ENCODE measurements at places on chromosomes 5 and 9. TPM values are rescaled to one million over a fixed set of nuclear protein-coding genes. Genes with fewer than 3 reads are reported as not detected.

FYB1 gene
- total RNA-seq = not detected

CCL21 gene
- 0.44 TPM for total RNA-seq

MLANA gene
- not detected for total RNA-seq

PAEP gene
- total RNA-seq = not detected

SPATA6L gene
- 2.8 TPM for total RNA-seq

ACTBL2 gene
- under 0.01 TPM for total RNA-seq

GDNF gene
- not detected for total RNA-seq

PTPDC1 gene
- 3.0 TPM for total RNA-seq

GABRA6 gene
- total RNA-seq = under 0.01 TPM

F2RL2 gene
- not detected for total RNA-seq

- no peak for DNase-seq
Observed at GRCh38 chr5:128695791-128696530, 157.9 kb upstream of the FBN2 start.

DNA sequence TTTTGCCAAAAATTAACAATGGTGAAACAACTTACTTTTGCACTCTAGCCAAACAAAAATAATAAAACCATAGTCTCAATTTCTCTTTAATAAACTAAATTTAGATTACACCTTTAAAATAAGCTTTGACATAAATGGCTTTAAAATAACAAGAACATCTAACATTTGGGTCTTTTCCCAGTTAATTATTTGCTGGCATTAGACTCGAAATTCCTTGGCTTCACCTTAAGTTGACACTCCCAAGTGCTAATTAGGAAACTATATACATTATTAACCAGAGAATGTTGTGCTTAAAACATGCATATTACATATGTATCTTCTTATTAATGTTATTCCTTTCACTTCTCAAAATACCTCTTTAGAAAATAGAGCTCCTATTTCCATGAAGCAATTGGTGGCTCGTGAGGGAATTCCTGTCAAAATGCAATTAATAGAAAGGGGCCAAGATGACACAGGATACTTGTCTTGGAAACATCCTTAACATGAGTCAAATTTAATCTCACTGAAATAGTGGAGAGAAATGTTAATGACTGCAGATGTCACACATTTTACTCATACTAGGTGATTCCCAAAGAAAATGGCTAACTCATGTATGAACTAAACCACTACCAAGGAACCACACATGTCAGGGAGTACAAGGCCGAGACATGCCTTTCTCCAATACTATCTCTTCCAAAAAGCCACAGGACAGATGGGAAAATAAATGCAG is 932.9 kb upstream of the DMAC1 start:
- DNase-seq = no peak

DNA sequence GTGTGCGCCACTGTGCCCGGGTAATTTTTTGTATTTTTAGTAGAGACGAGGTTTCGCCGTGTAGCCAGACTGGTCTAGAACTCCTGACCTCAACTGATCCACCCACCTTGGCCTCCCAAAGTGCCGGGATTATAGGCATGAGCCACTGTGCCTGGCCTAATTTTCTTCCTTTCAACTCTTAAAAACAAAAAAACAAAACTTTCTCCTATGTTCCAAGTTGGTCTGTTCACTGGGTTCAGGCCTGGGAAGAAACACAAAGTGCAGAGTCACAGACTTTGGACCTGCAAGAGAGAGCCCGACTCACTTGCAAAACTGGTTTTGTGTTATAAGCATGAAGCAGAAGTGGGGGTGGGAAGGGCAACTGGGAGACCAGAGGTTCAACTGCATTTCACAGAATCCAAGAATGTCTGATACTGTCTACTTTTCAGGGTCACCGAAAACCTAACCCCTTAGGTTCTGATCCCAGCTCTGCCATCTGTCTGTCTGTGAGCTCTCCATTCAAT is 5.2 kb upstream of the HDHD3 start:
- no peak for DNase-seq

GRCh38 chr5:14268738-14269137 is 125.6 kb downstream of the TRIO start:
- DNase-seq = peak; percentile 42

GRCh38 chr5:149767281-149767550 is 37.1 kb downstream of the PPARGC1B start:
- no peak for DNase-seq

- no peak for DNase-seq
Observed at GRCh38 chr9:83362341-83362995, 175.7 kb downstream of the FRMD3 start.

GRCh38 chr9:110837401-110838005 is 168.9 kb downstream of the MUSK start:
- no peak for DNase-seq

- DNase-seq = peak; percentile 61
Observed at GRCh38 chr9:21709464-21710058, 92.9 kb upstream of the MTAP start.

DNA sequence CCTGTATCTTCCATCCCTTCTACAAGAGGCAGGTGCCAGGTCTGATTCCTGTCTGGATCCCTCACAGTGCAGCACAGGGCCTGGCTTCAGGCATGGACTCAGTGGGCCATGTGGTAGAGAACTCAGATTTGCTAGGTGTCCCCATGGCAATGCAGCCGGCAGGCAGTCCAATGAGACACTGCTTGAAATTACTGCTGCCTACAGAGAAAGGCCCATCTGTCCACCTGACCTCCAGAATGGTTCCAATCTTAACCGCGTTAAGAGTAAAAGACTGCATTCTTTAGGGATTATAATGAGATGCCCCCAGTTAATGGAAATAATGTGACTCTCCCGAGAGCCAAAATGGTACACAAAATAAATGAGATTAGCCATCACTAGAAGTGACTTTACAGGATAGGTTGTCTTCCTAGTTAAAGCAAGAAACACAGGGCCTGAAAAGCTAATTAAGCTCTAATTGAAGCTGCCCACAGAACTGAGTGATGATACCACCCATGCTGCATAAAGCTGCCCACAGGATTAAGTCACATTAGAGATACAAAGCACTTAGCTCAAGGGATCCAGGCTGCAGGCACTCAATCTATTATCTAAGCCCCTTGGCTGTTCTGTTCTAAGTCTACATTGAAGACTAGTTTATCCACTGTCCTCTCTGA is 11.4 kb downstream of the FAM193B start:
- no peak for DNase-seq

DNA sequence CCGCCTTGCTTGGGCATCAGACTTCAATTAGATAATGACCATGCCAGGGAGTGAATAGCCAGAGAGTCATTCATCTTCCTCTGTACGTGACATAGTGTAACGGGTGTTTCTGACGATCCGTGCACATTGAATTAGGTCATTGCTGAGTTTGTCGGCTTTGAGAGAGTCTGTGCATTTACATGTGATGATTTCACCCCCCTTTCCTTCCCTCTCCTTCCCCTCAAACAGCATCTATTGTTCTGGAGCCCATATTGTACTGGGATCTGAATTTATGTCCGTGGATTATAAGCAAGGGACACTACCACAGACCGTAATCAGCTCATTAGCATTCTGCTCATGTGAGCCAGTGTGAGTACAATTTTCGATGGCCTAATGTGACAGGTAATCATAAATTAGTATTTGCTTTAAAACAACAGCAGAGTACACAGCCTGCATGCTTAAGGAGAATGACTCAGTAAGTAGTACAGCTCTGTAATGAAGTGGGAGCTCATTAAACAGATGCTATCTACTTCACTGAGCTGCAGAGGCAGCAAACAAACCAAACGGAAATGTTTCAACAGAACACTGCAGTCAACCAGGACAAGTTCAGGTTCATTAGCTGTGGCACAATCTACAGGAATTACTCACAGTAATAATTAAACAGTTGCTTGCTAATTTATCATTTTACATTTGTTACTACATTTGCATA is 302.1 kb downstream of the CSNK1G3 start:
- peak; percentile 23 for DNase-seq

- no peak for DNase-seq
Observed at GRCh38 chr9:110142253-110142652, 65.7 kb downstream of the C9orf152 start.

DNA sequence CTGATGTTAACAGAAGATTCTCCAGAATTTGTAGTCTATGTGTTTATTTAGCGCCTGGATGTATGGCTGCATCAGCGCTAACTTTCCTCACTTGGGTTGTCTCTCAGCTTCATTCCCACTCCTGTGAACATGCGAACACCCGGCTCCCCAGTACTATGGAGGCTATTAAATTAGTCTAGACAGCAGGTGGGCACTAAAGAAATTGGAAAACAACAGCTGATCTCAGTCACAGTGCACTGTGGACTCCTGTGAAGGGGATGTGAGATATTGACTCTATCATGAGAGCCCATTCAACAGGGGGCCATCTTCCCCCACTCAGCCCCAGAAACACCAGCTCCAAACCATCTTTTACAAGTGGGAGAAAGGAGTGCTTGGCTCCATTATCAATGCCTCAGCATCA is 471.0 kb downstream of the KDM4C start:
- DNase-seq = no peak

DNA sequence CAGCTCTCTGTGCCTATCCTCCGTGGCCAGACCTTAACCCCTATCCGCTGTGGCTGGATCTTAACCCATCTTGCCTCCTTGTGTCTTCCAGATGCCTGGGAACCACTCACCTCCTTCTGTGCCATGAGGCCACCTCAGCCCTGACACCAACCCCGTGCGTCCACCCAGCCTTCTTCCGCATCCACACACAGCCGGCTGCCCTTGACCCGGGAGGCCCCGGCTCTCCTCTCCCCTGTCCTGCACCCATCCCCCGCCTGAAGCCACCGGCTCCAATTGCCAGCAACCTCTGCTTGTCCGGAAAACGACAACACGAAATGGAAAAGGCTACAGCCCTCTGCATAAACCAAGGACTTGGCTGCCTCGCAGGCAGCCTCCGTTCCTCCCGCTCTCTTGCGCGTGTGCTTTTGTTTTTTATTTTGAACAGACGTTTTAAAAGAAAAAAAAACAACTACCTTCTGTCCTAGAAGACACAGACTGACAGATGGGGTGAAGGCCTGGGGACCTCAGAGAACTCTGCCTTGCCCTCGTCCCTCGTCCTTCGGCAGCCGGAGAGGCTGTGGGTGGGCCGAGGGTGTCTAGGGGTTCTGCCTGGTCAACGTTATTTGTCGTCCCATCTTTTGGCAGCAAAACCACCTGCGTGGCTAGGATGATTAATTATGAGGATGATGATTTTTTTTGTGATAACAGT is 32.5 kb upstream of the HMCN2 start:
- DNase-seq = peak; percentile 47

DNA sequence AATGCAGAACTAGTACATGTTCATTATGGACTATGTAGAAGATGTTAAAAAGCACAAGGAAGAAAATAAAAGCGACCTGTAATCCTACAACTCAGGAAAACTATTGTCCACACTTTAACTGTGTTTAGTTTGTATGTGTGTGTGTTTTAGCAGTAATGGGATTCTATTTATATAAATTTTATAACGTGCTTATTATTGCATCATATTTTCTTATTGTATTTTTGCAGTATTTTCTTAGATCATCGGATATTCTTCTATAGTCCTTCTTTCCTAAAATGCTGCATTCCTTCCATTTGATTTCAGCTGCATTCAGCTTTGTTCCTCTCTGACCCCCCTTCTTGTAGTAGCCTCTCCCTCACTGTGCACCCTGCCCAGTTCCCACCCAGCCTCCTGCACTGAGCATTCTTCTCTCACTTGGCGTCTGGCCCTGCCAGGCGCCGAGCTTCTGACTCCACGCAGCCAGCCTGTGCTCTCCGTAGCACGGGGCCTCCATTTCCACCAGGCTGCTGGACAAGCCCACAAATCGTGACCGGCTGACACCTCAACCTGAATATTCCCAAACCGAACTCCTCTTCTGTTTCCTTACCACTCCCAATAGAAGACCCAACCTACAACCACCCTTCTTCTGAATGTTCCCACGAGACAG is 39.9 kb downstream of the MVB12B start:
- DNase-seq = no peak

DNA sequence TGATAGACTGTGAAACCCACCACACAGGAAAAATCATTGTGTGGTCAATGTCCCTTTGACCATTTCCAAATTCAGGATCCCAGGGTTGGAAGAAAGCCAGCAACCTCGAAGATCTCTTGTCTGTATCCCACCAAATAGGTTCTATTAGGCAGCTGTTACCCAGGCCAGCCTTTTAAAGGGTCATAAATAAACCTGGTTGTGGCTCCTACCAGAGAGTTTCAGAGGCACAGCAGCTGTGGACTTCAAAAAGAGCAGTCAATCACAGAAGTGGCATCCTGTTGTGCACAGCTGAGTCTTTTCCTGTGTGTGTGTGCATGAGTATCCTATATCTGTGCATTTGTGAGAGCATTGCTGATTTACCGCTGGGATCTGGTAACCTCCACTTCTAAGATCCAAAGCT is 23.7 kb upstream of the OR2S2 start:
- DNase-seq = peak; percentile 6

- peak; percentile 28 for DNase-seq
Observed at GRCh38 chr5:36744773-36745589, 131.6 kb upstream of the NIPBL start.

DNA sequence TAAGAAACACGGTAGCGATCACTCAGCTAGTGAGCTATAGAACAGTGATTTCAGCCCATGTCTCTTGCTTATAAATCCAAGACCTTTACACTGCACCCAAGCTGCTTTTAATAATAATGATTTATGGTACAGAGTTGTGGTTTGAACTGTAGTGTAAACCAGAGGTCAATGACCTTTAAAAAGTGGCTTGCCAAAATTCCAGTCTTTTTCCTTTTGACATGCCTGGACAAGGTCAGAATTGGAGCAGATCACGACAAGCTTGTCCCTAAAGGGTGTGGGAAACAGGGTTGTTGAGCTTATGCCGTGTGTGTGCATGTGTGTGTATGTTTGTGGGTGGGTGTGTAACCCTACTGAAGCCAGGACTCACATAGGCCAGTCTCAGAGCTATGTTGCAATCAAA is 225.3 kb upstream of the CLINT1 start:
- no peak for DNase-seq

GRCh38 chr5:113748403-113748802 is 234.9 kb downstream of the YTHDC2 start:
- peak; percentile 57 for DNase-seq

- DNase-seq = no peak
Observed at GRCh38 chr5:72223371-72223770, 96.7 kb downstream of the MRPS27 start.

GRCh38 chr5:138115254-138115653 is 24.0 kb downstream of the NME5 start:
- no peak for DNase-seq

- peak; percentile 77 for DNase-seq
Observed at GRCh38 chr5:15796096-15796495, 296.1 kb downstream of the FBXL7 start.

DNA sequence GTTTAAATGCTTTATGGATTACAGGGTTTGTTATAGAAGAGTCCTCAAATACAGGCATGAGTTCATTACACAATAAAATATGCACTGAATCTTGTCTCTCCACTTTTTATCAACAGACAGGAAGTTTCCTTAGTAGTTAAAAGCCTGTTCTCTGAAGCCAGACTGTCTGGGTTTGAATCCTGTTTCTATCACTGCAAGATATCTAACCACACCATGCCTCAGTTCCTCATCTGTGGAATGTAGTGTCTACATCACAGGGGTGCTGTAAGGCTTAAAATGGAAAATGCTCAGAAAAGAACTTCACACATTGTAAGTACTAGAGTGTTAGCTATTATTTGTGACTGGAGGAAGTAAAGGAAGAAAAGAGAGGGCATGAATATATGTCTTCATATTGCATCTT is 9.3 kb downstream of the LIX1 start:
- DNase-seq = no peak

- no peak for DNase-seq
Observed at GRCh38 chr9:120078112-120078511, 501.9 kb downstream of the CDK5RAP2 start.

All from lung microvascular endothelial cell (primary cell).